T-cell (primary cell): ENCODE measurements at places on chromosomes 2 and 18. TPM values are rescaled to one million over a fixed set of nuclear protein-coding genes. Genes with fewer than 3 reads are reported as not detected.

GRCh38 chr2:32478889-32479620, 122.2 kb downstream of the BIRC6 start:
- H3K36me3 ChIP-seq: peaks cover 62% of the 10 kb centered on the region
- no peak overlapping the region for H3K27ac ChIP-seq
- H3K4me3 ChIP-seq: no peak overlapping the region
- no peak for DNase-seq
- no peaks in the 10 kb centered on the region for H3K4me1 ChIP-seq

GRCh38 chr2:18454692-18455235, 105.7 kb downstream of the RDH14 start:
- no peak for DNase-seq
- no peak overlapping the region for H3K27ac ChIP-seq
- H3K36me3 ChIP-seq: no peaks in the 10 kb centered on the region
- no peaks in the 10 kb centered on the region for H3K27me3 ChIP-seq
- H3K4me1 ChIP-seq: no peaks in the 10 kb centered on the region

- H3K4me3 ChIP-seq: no peak overlapping the region
- no peak for DNase-seq
- H3K27ac ChIP-seq: no peak overlapping the region
- no peaks in the 10 kb centered on the region for H3K36me3 ChIP-seq
Measured at GRCh38 chr2:147501968-147502367, 342.9 kb upstream of the ACVR2A start.

DNA sequence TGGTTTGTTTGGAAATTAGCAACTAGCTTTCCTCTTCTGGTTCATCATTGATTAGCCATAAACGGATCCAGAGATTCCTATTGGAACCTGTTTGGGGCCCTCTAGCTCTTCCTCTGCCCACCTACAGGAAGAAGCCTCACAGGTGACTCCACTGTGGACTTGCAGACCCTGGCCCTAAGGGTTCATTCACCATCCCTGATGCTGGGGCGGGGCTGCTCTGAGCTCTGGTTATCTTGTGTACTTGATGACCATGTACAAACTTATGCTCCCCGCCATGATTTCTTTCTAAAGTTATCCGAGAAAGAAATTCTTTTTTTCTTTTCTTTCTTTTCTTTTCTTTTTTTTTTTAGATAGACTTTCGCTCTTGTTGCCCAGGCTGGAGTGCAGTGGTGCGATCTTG, 33.9 kb upstream of the INHBB start:
- H3K36me3 ChIP-seq: no peaks in the 10 kb centered on the region
- DNase-seq: no peak
- H3K4me1 ChIP-seq: peaks cover 29% of the 10 kb centered on the region
- H3K27ac ChIP-seq: no peak overlapping the region
- H3K4me3 ChIP-seq: no peak overlapping the region
- peaks cover 28% of the 10 kb centered on the region for H3K27me3 ChIP-seq

GRCh38 chr2:86562485-86562921, 740 bp downstream of the CHMP3 start:
- H3K27me3 ChIP-seq: no peaks in the 10 kb centered on the region
- H3K27ac ChIP-seq: peak overlapping the region; percentile 98
- peaks cover 20% of the 10 kb centered on the region for H3K4me1 ChIP-seq
- no peaks in the 10 kb centered on the region for H3K36me3 ChIP-seq

Gene ZBTB7C
- not detected for total RNA-seq

DNA sequence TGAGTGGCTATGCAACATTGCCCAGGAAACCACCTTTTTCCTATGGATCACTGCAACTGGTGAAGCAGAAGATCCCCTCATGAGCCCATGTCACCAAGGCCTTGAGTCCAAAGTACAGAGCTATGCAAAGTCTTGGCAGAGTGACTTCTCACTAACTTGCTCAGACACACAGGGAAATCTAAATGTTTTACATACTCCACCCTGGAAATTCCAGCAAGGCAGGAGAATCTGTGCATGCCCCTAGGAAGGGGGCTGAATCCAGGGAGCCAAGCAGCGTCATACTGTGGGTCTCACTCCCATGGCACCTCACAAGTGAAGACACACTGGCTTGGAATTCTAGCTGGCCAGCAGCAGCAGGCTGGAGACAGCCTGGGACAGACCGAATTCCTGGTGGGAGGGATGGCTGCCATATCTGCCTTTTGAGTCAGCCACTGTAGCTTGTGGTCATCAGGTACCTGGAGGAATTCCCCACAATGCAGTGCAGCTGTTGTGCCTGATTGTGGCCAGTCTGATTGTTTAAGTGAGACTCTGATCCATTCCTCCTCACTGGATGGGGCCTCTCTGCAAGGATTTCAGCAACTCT, 1817.4 kb downstream of the SUCLG1 start:
- DNase-seq: no peak
- H3K27me3 ChIP-seq: no peaks in the 10 kb centered on the region
- no peak overlapping the region for H3K27ac ChIP-seq
- H3K36me3 ChIP-seq: no peaks in the 10 kb centered on the region
- H3K4me3 ChIP-seq: no peak overlapping the region

DNA sequence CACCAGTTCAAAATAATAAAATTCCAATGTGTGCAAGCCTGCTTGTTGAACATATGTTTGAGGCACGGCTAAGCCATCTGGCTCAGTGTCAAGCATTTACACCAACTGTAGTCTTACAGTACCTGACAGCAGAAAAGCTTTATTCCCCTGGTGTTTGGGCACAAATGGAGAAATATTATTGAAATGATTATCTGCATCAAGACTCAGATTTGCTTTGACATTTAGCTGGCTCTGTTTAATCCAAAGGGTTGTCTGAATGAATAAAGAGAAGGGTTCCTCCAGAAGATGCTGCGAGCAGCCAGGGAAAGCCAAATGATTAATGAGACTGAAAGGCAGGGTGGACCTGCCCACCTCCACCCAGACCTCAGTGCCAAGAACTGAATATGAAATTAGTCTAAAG, 393.2 kb upstream of the GALNT5 start:
- H3K27me3 ChIP-seq: no peaks in the 10 kb centered on the region
- H3K27ac ChIP-seq: no peak overlapping the region
- no peaks in the 10 kb centered on the region for H3K4me1 ChIP-seq
- no peak overlapping the region for H3K4me3 ChIP-seq
- no peaks in the 10 kb centered on the region for H3K36me3 ChIP-seq
- DNase-seq: no peak

- no peaks in the 10 kb centered on the region for H3K36me3 ChIP-seq
- no peak overlapping the region for H3K4me3 ChIP-seq
- H3K27ac ChIP-seq: no peak overlapping the region
- H3K4me1 ChIP-seq: no peaks in the 10 kb centered on the region
- H3K27me3 ChIP-seq: no peaks in the 10 kb centered on the region
Measured at GRCh38 chr18:56532176-56532840, 106.1 kb downstream of the TXNL1 start.

DNA sequence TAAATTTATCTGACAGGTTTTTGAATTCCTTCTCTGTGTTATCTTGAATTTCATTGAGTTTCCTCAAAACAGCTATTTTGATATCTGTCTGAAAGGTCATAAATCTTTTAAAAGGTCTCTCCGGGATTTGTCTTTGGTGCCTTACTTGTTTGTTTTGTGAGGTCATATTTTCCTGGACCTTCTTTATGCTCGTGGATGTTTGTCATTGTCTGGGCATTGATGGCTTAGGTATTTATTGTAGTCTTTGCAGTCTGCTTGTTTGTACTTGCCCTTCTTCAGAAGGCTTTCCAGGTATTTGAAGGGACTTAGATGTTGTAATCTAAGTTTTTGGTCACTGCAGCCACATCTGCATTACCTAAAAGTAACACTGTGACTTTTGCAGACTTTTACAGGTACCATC, 355.2 kb downstream of the PARD3B start:
- no peaks in the 10 kb centered on the region for H3K27me3 ChIP-seq
- H3K36me3 ChIP-seq: no peaks in the 10 kb centered on the region
- no peak overlapping the region for H3K27ac ChIP-seq
- H3K4me3 ChIP-seq: no peak overlapping the region
- H3K4me1 ChIP-seq: no peaks in the 10 kb centered on the region

- no peak overlapping the region for H3K27ac ChIP-seq
- no peak overlapping the region for H3K4me3 ChIP-seq
- H3K36me3 ChIP-seq: no peaks in the 10 kb centered on the region
- no peaks in the 10 kb centered on the region for H3K4me1 ChIP-seq
Measured at GRCh38 chr18:76546088-76546435, 51.0 kb upstream of the ZNF516 start.

GRCh38 chr2:46119453-46119852, 177.8 kb upstream of the EPAS1 start:
- H3K4me1 ChIP-seq: no peaks in the 10 kb centered on the region
- DNase-seq: no peak
- no peaks in the 10 kb centered on the region for H3K36me3 ChIP-seq
- no peak overlapping the region for H3K4me3 ChIP-seq
- no peak overlapping the region for H3K27ac ChIP-seq
- H3K27me3 ChIP-seq: no peaks in the 10 kb centered on the region

Gene HAT1
- 24.8 TPM for total RNA-seq

- H3K27me3 ChIP-seq: peaks cover 2% of the 10 kb centered on the region
- no peak for DNase-seq
- no peaks in the 10 kb centered on the region for H3K36me3 ChIP-seq
- no peak overlapping the region for H3K27ac ChIP-seq
- no peak overlapping the region for H3K4me3 ChIP-seq
Measured at GRCh38 chr2:29259221-29259620, 144.0 kb downstream of the CLIP4 start.

Gene BCL2
- total RNA-seq: 114 TPM

- no peak for DNase-seq
- no peaks in the 10 kb centered on the region for H3K36me3 ChIP-seq
Measured at GRCh38 chr2:230868161-230868946, 3.6 kb downstream of the ITM2C start.

- no peak for DNase-seq
- no peak overlapping the region for H3K4me3 ChIP-seq
- H3K27ac ChIP-seq: no peak overlapping the region
- no peaks in the 10 kb centered on the region for H3K36me3 ChIP-seq
- H3K27me3 ChIP-seq: no peaks in the 10 kb centered on the region
- no peaks in the 10 kb centered on the region for H3K4me1 ChIP-seq
Measured at GRCh38 chr18:49368876-49369440, 91.5 kb downstream of the DYM start.

DNA sequence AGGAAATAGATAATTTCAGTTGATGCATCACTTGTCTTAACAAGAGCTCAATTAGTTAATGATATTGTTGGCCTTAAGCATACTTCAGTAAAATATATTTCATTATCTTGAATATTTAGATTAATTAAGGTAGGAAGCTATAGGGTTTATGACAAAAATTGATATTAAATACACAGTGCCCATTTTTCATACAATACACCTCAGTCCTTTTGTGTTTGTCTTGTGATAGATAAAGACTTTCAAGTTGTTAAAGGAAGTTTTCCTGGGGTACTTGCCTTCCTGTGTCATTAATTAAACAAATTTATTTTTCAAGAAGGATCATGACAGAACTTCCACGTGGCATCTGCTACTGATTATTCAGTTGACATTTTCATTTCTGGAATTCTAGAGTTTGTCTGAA, 420.5 kb downstream of the MTX2 start:
- H3K4me3 ChIP-seq: no peak overlapping the region
- H3K27ac ChIP-seq: no peak overlapping the region
- H3K27me3 ChIP-seq: no peaks in the 10 kb centered on the region
- DNase-seq: no peak

DNA sequence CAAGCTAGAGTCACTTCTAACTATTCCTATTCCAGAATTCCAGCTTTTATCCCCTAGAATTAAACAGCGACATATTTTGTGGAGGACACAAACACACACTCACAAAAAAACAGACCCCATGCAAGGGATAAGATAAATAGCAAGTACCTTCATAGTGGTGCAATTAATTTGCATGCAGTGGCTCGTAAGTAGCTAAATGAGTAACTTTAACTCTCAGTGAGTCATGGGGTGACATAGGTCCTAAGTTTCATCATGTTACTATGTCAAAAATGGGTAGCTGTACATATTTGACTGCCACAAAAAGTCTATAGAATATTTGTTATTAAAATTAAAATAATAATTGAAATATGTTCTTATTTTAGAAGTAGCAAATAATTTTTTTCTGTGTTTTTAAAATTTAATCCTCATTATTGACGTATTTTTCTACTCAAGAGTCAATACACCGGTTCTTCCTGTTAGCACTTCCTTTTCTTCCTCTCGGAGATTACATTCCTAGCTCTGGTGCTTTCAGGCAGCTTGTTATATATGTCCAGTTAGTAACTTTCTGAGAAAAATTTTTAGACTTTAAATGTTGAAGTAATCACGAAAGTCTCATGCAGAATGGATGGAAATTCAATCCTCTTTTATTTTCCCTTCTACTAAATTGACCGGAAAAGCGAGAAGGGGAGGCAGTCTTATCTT, 247.0 kb downstream of the KCNH7 start:
- DNase-seq: no peak
- H3K4me1 ChIP-seq: no peaks in the 10 kb centered on the region
- H3K27ac ChIP-seq: no peak overlapping the region
- no peaks in the 10 kb centered on the region for H3K27me3 ChIP-seq
- no peak overlapping the region for H3K4me3 ChIP-seq

DNA sequence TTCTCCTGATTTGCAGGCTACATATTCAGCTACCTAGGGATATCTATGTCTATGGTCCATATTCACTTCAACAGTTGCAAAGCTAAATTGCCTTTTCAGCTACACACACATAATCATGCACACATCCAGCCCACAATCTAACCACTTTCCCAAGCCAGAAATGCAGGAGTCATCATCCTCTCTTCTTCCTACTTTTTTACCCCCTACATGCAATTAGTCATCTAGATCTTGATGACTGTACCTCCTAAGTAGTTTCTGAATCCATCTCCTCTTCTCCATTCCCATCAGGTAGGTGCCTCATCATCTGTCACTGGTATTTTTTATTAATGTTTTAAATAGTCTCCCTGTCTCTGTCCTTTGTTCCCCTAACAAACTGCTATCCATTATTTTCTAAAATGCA, 23.7 kb upstream of the SPRED2 start:
- no peaks in the 10 kb centered on the region for H3K36me3 ChIP-seq
- H3K4me3 ChIP-seq: no peak overlapping the region
- H3K4me1 ChIP-seq: no peaks in the 10 kb centered on the region
- no peaks in the 10 kb centered on the region for H3K27me3 ChIP-seq
- DNase-seq: no peak
- no peak overlapping the region for H3K27ac ChIP-seq

Gene C2orf81
- total RNA-seq: 9.5 TPM

Gene ASPRV1
- 1.5 TPM for total RNA-seq

- DNase-seq: peak; percentile 4
- H3K36me3 ChIP-seq: no peaks in the 10 kb centered on the region
- no peak overlapping the region for H3K27ac ChIP-seq
- no peaks in the 10 kb centered on the region for H3K27me3 ChIP-seq
Measured at GRCh38 chr2:191321861-191322662, 76.9 kb downstream of the MYO1B start.

Gene IL36RN
- total RNA-seq: not detected

Gene FHOD3
- 0.06 TPM for total RNA-seq

DNA sequence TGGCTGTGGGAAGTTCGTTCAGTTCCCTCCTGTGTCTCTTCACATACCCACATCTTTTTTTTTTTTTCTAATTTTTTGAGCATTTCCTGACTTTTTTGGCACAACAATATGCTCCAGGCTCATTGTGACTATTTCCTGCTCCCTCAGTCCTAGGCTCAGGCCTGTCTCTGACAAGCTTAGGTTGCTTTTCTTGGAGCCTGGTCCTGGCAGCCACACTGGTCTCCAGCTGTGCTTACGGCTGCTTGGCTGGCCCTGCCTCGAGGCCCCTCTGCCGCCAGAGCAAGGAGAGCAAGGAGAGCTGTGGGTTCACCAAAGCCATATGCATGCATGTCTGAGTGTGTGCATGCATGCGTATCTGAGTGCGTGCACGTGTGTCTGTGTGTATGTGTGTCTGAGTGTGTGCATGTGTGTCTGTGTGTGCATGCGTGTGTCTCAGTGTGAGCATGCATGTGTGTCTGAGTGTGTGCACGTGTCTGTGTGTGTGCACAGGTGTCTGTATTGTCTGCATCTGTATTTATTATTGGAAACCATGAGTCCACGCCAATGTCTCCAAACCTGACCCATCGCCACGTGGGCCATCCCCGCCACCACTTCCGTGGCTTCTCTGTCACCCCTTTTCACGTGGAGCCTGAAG, 766.1 kb upstream of the SALL3 start:
- H3K27ac ChIP-seq: no peak overlapping the region
- peaks cover 5% of the 10 kb centered on the region for H3K27me3 ChIP-seq
